ENCODE measurements at places on chromosomes 5 and 9.

- no peak for DNase-seq
Observed at GRCh38 chr9:137136261-137136880, 2.6 kb upstream of the GRIN1 start.

GRCh38 chr5:133385346-133385745 is 227.0 kb downstream of the FSTL4 start:
- no peak for DNase-seq

GRCh38 chr5:151555760-151556576 is 35.2 kb downstream of the FAT2 start:
- no peak for DNase-seq

- no peak for DNase-seq
Observed at GRCh38 chr9:35994959-35995358, 37.0 kb upstream of the OR2S2 start.

All from activated naive CD8-positive, alpha-beta T cell treated with anti-CD3 and anti-CD28 coated beads, Interleukin-2, amount 50 U/mL, for 16 hours (primary cell).